ENCODE measurements at places on chromosomes 4 and X.

DNA sequence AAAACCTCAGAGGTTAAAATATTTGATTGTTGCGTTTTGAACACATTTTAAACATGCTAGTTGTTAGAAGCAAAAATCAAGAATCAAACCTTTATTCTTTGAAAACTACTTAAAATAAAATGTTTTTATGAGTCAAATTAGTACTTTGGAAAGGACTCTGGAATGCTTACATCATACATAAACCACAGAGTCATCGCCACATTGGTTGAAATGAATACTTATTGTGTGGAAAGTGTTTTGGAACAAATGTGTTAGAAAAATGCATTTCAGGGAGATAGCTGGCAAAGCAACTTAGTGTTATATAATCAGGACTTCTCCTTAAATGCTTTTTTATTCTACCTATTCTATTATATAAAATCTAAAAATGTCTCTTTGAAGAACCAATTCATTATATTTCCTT is 49.4 kb upstream of the CAMK2D start:
- no peak for DNase-seq

GRCh38 chr4:140052050-140052449 is 101.9 kb downstream of the MAML3 start:
- no peak for DNase-seq

- DNase-seq: no peak
Measured at GRCh38 chrX:108468486-108468885, 28.8 kb downstream of the COL4A5 start.

- DNase-seq: no peak
Measured at GRCh38 chr4:104465201-104465600, 29.5 kb downstream of the CXXC4 start.

GRCh38 chr4:173264245-173264644 is 69.9 kb downstream of the HMGB2 start:
- DNase-seq: no peak

DNA sequence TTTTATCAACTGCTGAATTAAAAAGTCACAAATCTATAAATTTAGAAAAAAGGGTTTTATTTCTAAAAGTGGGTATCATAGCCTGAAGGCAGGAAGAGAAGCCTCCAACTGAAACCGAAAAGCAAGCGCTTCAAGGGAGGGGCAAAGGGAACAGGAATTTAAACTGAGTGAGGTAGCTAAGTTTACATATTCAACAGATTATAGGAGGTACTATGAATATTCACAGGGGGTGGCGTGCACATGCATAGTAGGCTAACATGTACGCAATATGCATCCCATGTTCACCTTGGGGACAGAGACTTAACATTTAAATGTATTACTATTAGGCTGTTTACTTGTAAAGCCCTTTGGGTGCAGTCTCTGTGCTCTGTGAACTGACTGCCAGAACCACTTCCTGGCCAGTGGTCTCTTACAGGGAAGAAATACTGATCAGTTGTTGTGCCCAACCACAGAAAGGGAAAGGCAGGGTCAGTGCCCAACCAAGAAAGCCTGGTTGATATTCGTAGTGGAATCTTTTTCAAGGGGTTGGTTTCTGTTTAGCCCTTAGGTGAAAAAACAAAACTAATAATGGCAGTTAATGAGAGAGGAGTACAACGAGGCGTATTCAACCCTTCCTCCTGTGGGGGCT is 168.7 kb upstream of the GALNTL6 start:
- DNase-seq: no peak

- no peak for DNase-seq
Measured at GRCh38 chrX:154602226-154602625, 16.9 kb downstream of the CTAG1B start.

- no peak for DNase-seq
Measured at GRCh38 chr4:100049872-100050271, 99.8 kb upstream of the H2AZ1 start.

DNA sequence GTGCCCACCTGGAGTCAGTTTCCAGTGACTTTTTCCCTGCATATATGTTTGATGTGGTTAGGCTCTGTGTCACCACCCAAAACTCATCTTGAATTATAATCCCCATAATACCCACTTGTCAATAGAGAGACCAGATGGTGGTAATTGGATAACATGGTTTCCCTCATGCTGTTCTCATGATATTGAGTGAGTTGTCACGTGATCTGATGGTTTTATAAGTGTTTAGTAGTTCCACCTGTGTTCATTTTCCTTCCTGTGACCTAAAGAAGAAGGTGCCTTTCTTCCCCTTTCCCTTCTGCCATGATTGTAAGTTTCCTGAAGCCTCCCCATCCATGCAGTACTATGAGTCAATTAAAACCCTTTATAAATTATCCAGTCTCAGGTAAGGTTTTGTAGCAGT is 740.9 kb downstream of the ARAP2 start:
- no peak for DNase-seq

GRCh38 chr4:169305651-169306050 is 34.9 kb upstream of the SH3RF1 start:
- DNase-seq: no peak

GRCh38 chrX:135024526-135024925 is 2.2 kb upstream of the RTL8B start:
- DNase-seq: no peak

GRCh38 chrX:151393514-151393913 is 3.5 kb upstream of the VMA21 start:
- no peak for DNase-seq

DNA sequence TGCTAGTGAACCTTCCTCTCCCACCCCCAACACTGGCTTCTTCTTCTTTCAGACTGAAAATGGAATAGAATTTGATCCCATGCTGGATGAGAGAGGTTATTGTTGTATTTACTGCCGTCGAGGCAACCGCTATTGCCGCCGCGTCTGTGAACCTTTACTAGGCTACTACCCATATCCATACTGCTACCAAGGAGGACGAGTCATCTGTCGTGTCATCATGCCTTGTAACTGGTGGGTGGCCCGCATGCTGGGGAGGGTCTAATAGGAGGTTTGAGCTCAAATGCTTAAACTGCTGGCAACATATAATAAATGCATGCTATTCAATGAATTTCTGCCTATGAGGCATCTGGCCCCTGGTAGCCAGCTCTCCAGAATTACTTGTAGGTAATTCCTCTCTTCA is 14.7 kb downstream of the TNMD start:
- DNase-seq: no peak

DNA sequence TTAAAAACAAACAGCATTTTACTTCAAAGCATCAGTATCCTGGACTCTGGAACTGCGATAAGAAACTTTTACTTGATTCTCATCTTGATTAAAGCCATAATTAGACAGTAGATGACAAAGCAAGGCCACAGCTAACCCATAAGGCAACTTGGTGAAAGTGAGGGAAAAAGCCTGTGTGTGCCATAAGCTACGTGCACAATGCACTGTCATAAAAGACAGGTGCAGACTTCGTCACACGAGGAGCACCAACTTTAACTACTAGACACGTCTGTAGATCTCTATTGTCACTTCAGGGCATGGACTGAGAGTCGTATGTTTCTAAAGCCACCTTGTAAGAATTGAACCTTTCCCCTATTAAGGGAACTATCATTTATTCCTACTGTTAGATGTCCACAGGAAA is 13.1 kb downstream of the CTPS2 start:
- no peak for DNase-seq

DNA sequence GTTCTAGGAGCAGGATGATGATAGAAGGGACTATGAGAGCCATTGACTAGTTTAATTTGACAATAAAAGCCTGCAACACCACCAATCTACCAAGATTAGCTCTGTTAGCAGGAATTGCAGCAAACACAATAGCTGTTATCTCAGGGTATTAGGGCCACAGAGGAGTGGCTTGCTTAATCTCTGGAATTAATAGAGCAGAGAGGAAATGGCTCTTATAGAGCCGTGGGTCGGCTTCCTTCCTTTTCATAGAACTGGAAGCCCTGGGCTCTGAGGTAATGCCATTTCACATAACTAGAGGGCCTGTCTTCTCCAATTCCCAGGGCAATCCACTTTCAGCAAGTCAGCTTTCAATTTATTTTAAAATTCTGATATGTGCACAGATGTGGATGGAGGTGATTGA is 83.0 kb downstream of the MAMLD1 start:
- no peak for DNase-seq

- DNase-seq: no peak
Measured at GRCh38 chr4:8579526-8580320, 469 bp upstream of the GPR78 start.

GRCh38 chr4:101183221-101183620 is 164.1 kb downstream of the PPP3CA start:
- no peak for DNase-seq

GRCh38 chr4:82801910-82802521 is 3.4 kb upstream of the SCD5 start:
- DNase-seq: no peak

DNA sequence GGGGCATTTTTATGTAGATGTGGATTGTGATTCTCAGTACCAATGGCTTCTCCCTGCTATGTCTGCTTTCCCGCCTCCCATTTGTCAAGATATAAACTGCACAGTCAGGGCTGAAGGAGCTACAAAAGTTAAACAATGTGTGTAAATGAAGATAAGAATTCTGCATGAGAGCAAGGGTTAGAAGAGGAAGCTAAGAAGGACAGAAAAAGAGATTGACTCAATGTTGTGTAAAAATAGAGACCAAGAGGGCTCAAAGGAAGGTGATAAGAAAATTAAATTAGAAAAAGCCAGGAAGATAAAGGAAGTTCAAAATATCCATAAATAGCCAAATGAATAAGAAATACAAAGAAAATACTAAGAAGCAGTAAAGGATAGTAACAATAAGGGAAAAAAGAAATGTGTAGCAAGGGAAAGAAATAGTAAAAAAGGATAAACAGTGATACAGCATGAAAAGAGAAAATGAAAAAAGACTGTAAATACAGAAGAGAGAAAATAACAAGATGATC is 82.5 kb downstream of the AMELX start:
- DNase-seq: no peak

DNA sequence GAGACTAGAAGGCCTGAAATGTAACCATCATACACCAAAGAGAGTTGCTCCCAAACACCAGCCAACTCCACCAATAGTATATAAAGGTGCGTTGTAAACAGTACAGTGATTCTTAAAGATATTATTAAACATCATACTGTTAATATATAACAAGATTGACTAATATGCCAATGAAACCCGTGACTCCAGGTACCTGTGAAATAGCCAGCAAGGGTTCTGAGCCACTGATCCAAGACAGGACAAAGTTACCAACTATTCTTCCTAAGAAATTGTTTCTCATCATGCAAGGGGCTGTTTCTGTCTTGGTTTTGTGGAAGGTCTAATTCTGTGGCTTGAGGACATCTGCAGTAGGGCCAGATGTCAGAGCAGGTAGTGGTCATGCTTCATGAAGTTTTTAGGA is 47.2 kb downstream of the FHL1 start:
- DNase-seq: no peak

DNA sequence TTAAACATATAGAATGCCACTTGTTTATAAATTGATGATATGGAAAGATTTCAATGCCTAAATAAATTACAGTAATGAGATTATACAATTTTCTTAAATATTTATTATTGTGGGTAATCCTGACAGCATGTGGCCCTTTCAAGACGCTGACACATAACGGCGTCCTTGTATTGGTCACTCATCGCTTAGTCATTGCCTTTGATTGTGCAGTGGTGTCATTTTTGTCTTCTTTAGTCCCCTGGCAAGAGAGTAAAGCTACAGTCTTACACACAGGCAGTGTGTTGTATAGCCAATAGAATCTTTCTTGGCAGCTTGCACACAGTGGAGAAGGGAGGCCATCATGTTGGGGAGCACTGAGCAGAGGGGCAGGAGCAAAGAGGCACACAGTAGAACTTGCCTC is 361.8 kb upstream of the GALNT7 start:
- no peak for DNase-seq

GRCh38 chr4:169256856-169257761 is 13.6 kb downstream of the SH3RF1 start:
- DNase-seq: no peak

- no peak for DNase-seq
Measured at GRCh38 chr4:185566972-185567371, 31.7 kb upstream of the PDLIM3 start.

GRCh38 chrX:9071031-9071650 is 37.2 kb upstream of the FAM9B start:
- no peak for DNase-seq

GRCh38 chrX:110318664-110318968 is 731 bp upstream of the AMMECR1 start:
- DNase-seq: no peak

Measured in omental fat pad (tissue), 4 donors.